ENCODE measurements at places on chromosomes 11 and 22.

- DNase-seq, result no peak
Observed at GRCh38 chr11:60855726-60856633, at the start of gene PTGDR2. TSS of gene PTGDR2 (minus strand) at chr11:60855950. CDS start at chr11:60853722, 2,228 bp downstream.

DNA sequence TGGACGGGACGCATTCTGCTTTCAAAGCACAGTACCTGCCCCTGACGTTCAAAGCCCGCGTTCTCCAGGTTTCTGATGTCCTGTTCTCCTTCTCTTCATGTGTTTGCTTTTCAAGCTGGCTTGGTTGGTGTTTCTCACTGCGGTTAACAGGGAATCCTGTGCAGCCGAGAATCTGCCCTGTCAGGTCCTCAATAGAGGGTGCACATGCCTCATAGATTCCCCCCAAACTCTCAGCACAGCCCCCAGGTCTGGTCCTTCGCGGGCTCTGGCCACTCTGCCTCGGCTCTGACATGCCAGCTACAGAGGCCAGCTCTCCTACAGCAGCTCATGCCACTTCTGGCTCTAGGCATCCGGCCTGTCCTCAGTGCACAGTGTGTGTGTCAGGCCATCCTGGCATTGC is 1343.8 kb downstream of the TBC1D22A start:
- DNase-seq, result no peak

GRCh38 chr22:17914474-17914873 is 109.9 kb downstream of the MICAL3 start:
- no peak for DNase-seq

- DNase-seq, result peak; percentile 55
Observed at GRCh38 chr11:68798221-68798813, 43.4 kb downstream of the CPT1A start.

DNA sequence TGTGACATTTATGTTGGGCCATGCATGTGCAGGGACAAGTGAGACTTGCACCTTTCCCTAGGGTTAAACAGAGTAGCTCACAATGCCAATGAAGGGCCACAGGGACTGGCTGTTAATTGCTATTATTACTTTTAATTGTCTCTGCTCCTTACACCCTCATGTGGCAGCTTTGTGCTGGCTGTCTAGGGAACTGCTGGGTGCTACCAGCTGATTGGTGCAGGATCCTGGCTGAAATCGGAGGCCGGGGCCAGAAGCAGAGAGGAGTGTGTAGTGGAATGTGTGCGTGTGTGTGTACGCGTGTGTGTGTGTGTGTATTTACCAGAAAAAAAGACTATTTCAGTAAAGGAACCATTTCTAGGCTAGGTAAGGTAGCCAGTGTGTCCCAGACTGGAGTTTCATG is 302.5 kb downstream of the CTTN start:
- DNase-seq, result no peak

DNA sequence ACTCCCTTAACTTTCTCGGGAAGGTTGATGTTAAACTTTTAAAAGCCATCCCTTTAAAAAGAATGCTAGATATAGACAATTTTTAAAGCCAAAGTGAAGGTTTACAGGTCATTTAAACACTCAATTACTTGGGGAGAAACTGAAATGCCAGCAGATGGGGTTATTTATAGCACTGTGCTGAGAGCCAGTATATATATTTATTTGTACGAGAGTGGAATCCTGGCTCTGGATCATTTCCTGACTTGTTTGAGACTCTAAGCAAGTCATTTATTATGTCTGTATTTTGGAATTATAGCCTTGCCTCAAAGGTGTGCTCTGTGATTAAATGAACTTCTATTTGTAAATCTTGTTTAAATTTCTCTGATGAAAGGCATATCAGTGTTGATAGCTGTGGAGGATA is 6.8 kb upstream of the ZBED5 start:
- no peak for DNase-seq

- DNase-seq, result no peak
Observed at GRCh38 chr11:2752204-2752770, 52.5 kb upstream of the KCNQ1OT1 start.

- no peak for DNase-seq
Observed at GRCh38 chr22:45202333-45203149, 38.2 kb downstream of the KIAA0930 start.

GRCh38 chr11:111792955-111793500 is 26.8 kb upstream of the PPP2R1B start:
- DNase-seq, result no peak

DNA sequence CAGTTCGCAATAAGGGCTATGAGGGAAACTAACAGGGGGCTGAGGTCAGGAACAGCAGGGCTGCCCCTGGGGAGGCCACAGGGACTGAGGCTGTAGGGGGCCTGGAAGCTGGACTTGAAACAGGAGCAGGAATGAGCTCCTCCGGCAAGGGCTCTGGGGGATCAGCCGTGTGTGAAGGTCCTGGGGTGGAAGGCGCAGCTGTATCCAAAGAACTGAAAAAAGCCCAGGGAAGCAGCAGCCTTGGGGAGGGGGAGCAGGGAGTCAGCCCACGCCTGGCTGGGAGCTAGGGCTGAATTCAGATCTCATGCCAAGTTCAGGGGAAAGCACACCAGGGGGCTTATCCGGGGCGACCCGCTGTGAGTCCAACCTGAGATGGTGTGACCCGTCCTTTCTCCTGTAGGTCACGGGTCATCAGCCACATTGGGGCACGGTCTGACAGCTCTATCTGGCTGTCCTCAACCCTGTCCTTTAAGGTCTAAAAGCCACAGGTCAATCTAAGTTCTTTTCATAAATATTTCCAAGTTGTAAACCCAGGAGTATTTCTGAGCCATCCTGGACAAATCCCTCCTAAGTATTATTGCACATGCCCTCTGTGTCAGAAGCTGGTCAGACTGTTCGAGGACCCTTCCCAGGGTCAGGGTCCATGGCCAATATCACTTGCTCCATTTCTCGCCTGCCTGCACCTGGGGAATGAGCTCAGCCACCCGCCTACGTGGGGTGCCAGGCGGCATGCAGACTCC is 18.0 kb downstream of the TP53AIP1 start:
- DNase-seq, result no peak

DNA sequence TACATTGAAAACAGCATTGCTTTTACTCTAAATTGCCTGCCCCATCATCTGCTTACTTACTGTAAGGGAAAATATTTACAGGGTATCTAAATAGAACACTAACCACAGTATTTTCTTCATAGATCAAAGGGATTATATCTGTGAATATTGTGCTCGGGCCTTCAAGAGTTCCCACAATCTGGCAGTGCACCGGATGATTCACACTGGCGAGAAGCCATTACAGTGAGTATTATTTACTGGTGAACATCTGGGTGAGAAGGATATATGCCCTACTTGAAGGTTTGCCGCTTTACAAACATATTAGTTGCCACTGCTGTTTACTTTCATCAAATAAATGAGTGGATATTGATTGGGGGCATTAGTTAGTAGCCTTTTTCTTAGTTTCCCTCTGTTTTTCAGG is 5.9 kb upstream of the CNTF start:
- DNase-seq, result no peak

GRCh38 chr11:92253945-92254344 is 29.3 kb downstream of the FAT3 start:
- no peak for DNase-seq

- no peak for DNase-seq
Observed at GRCh38 chr11:117072517-117073461, 25.4 kb downstream of the SIK3 start.

GRCh38 chr11:123194337-123195187 is 486 bp downstream of the CLMP start:
- DNase-seq, result no peak

GRCh38 chr11:66073669-66074068 is 3.6 kb downstream of the PACS1 start:
- no peak for DNase-seq

DNA sequence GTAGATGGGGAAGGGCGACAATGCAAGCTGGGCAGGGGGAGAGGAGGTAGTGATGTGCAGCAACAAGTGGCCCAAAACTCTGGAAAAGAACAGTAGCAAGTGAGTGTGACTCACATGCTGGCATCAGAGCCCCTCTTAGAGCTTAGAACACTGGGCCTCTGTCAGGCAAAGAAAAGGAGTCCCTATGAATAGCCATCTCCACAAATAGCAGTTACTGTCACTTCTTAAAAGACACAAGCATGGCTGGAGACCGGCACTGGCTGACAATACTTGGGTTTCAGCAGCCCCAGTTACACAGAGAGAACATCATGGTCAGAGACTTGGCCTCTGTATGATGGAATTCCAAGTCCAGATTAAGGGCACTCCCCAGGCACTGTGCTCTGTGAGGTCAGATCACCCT is 58.2 kb downstream of the PRCP start:
- no peak for DNase-seq

- no peak for DNase-seq
Observed at GRCh38 chr22:32717337-32718240, 83.9 kb upstream of the TIMP3 start.

GRCh38 chr22:26168939-26169314 is 335 bp upstream of the SEZ6L start:
- no peak for DNase-seq

DNA sequence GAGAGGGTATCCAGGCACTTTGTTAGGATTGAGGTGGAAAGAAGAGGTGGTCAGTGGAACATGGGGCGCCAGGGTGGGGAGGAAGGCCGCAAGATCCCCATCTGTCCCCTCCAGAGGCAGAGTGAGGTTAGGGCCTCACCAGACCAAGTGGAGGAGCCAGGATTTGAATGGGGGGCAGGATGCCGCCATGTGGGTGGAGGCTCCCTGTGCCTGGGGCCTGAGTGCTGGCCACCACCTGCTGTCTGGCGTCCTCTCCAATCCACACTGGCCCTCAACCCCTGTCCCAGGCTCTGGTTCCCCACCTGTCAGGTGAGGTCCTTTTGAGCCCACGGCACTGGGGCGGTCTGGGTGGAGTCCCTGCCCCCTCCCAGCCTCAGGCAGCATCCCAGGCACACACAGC is 17.5 kb upstream of the TBX1 start:
- DNase-seq, result no peak

- DNase-seq, result no peak
Observed at GRCh38 chr11:30635401-30635989, 49.3 kb upstream of the MPPED2 start.

- peak; percentile 30 for DNase-seq
Observed at GRCh38 chr11:77113382-77114088, 10.9 kb downstream of the OMP start.

DNA sequence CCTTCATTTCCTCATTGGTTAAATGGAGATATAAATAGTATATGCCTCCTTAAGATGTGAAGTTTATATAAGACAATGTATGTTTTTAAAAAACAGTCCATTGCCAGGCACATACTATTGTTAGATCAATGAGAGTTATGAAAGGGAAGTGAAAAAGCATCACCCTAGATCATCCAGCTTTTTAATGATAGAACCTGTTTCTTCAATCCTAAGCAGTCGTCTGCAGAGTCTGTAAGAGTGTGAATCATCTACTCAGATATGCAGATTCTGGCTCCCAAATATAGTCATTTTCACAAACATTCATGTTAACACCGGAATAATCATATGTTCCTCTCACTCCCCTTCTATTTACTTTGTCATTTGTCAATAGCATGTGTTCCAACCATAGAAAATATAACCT is 65.3 kb upstream of the SLN start:
- no peak for DNase-seq

- DNase-seq, result no peak
Observed at GRCh38 chr11:72737336-72737735, 14.9 kb downstream of the ARAP1 start.

GRCh38 chr11:45919806-45920530 is 2.3 kb upstream of the PEX16 start:
- DNase-seq, result no peak

DNA sequence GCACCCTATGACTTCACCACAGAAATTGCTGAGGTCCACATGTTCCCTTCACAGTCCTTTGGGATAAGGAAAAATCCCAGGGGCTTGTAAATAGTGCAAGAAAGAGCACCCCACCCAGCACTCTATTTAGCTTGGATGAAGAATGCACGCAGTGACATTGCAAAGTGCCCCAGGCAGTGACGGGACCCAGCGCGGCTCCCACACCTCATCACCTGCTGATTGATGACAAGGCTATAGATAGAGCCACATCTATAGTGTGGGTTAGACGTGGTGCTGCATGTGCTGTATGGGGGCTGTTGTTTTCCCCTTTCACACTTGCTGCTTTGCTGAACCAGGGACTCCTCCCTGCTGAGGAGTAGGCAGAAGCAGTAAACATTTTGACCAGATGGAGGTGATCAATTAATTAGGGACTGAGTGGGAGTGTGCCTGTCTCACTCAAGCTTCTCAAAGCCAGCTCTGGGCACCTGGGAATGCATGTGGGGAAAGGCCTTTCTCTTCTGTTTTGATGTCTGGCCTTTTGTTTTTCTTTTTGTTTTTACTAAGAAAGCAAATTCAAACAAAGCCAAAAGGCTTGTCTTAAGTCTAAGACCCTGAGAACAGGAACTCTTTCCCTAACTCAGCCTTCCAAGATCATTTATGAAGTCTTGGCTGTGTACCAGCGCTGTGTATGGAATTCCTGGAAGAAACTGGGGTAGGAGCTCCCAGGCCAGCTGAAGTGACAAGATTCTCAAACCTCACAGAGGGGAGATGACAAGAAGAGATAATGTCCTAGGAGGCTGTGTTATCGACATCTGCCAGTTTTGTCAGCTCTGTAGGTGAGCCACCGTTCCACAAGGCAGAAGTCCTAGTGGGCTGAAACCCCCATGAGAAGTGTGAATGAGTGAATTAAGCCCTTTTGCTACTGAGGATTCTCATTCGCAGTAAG is 219.7 kb downstream of the BARX2 start:
- no peak for DNase-seq

DNA sequence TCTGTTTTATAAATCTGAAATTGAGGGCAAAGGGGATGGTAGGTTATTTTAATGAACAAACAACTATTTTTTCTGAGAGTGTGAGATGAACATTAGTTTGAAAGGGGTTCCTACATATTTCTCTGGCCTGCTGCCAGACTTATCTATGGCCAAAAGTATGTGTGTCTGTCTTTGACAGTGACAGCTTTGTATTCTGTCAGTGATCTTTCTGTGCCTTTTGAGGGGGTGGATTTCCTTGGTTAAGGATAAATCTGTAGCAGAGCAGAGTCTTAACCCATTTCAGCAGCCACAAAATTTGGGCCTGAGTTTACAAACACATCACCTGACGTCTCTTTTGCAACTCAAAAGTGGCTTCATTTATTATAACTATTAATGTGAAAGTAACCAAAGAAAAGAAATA is 30.9 kb downstream of the ZFTA start:
- no peak for DNase-seq

GRCh38 chr11:84524422-84525051 is 1102.6 kb downstream of the DLG2 start:
- DNase-seq, result no peak

- DNase-seq, result no peak
Observed at GRCh38 chr22:20112623-20113511, 3.0 kb upstream of the RANBP1 start.

- DNase-seq, result no peak
Observed at GRCh38 chr11:86919557-86920210, 35.5 kb downstream of the FZD4 start.

- DNase-seq, result no peak
Observed at GRCh38 chr11:42620796-42621195, 691.0 kb upstream of the API5 start.

DNA sequence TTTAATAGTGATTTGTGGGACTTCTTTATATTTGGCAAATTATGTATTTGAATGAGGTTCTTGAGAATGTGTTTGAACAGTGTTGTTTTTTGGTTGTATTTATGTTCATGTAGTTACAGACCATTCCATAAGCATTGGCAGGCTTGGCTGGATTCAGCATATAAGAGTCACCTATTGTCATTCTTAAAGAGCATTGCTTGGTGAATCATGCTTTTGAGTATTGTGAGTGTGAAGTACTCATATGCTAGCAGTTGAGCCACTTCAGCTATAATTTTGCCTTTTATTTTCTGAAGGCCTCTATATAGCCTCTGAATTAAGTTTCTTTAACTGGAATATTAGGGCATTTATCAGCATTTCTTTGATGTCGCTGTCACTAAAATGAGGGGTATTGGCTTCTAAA is 110.0 kb upstream of the GAL start:
- no peak for DNase-seq

GRCh38 chr11:47268448-47269001 is 1.4 kb upstream of the MADD start:
- DNase-seq, result no peak
